Left colon (tissue), 2 donors: ENCODE measurements at places on chromosomes 16 and 17.
A peak's percentile ranks its signal among the peaks of the same experiment; 100 is the strongest.

DNA sequence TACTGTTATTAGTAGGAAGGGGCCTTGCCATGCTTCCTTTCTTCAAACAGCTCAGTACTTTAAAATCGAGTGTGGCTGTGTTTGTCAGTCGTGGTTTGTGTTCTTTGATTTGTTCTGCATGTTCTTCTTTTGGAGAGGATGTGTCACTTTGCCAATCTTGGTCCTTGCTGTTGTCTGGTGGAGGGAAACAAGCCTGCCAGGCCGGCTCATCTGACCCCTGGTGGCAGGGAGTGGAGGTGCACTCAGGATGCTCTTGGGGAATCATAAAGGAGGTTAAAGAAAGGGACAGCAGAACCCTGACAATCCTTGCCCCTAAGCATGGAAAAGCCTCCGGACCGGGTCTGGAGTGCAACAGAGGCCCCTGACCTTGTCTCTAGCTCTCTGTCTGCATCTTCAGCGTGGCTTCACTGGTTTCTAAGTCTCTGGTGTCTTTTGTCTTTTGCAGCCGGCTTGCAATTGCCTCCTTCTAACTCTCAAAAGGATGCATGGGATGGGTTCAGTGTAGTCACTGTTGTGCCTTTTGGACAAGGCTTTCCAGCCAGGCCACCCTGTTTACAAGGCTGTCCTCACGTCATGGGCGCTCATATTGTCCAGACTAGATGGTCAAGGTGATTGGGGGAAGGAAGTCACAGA lies 135.8 kb downstream of the WWOX start:
- peak; percentile 35 for DNase-seq

DNA sequence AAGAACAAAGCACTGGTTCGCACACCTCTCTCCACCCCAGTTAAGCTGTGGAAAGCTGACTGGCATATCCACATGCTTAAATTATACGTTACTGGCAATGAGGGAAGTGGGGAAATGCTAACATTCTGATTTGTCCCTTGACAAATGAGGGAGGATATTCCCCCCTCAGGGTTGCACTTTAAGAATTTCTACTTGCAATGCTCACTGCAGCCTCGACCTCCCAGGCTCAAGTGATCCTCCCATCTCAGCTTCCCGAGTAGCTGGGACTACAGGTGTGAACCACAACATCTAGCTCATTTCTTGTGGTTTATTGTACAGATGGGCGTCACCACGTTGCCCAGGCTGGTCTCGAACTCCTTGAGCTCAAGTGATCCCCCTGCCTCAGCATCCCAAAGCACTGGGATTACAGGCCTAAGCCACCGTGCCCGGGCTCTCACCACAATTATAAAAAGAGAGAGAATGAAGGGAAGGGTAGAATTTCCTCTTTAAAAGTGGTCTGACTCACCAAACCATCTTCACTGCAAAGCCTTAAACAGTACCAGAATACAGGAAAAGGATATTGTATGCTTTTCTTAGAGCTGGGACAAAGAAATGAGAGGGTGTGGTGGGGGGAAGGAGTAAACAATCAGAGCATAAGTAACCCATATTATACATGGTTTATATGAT lies 38.9 kb downstream of the KANSL1 start:
- no peak for DNase-seq

GRCh38 chr16:13873835-13874438 lies 46.0 kb upstream of the ERCC4 start:
- no peak for DNase-seq

DNA sequence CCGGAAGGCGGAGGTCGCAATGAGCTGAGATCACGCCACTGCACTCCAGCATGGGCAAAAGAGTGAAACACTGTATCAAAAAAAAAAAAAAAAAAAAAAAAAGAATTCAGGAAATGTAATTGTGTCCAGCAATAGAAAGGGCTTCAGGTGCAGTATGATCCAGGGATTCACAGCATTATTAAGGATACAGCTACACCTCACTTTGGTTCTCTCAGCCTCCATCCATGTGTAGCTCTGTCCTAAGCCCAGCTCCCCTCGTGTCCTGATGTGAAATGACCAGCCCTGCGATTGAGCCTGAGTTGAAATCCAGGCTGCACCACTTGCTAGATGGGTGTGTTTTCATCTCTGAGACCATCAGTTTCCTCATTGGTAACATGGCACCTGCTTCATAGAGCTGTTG lies 3.0 kb downstream of the SLC5A10 start:
- no peak for DNase-seq

DNA sequence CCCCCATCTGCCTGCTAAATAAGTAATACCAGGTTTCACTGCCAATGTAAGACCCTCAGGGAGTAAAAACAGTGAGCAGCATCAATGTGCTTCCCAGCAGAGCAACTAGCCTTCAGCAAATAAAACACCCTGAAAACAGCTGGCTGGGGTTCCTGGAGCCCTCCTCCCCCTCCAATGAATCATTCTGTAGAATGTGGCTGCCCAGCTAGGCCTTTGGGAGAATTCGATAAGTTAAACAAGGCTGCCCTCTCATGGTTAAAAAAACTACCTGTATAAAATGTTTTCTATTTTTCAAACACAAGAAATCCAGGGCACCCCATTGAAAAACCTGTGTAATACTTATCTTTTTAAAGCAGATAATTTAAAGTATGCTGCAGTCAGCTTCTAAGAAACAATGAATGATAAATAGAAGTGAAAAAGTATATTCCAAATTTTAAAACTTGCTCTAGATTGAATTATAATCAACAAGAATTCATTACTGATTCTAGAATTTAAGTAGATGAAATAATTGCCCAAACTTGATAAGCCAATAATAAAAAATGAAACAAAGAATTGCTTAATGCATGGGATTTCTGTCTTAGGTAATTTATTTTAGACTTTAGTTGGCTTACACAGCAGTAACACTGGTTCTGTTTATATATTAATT lies 9.4 kb upstream of the TOM1L1 start:
- no peak for DNase-seq

- DNase-seq = peak; percentile 58
These were observed 10.3 kb downstream of the HIC1 start for GRCh38 chr17:2064980-2065785.

GRCh38 chr17:13035420-13035819 lies 17.6 kb upstream of the ELAC2 start:
- no peak for DNase-seq

GRCh38 chr16:84844559-84845495 lies 25.0 kb downstream of the CRISPLD2 start:
- no peak for DNase-seq

- DNase-seq = no peak
These were observed 17.4 kb upstream of the ERN1 start for GRCh38 chr17:64147110-64148016.

DNA sequence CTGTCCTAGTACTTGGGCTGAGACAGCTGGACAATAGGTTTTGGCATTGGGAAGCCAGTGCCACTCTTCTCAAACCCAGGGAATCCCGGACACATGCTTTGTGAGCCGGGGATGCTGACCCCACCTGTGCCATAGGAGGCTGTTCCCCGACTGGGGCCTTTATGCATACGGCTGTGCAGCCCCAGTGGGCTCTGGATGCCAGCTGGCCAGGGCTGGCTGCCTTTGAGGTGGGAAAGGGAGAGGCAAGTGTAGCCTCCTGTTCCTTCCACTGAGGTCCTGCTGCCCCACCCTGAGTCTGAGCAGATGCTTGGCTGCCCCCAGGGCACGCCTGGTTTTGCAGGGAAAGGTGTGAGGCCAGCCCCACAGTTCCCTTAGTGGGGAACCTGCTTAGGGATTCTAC lies 105.7 kb downstream of the CCDC182 start:
- no peak for DNase-seq

GRCh38 chr16:70696952-70697593 lies 11.2 kb upstream of the MTSS2 start:
- DNase-seq = no peak

GRCh38 chr17:1712271-1712670 lies 2.1 kb upstream of the TLCD2 start:
- no peak for DNase-seq

GRCh38 chr17:69706127-69706526 lies 291.6 kb downstream of the MAP2K6 start:
- no peak for DNase-seq

DNA sequence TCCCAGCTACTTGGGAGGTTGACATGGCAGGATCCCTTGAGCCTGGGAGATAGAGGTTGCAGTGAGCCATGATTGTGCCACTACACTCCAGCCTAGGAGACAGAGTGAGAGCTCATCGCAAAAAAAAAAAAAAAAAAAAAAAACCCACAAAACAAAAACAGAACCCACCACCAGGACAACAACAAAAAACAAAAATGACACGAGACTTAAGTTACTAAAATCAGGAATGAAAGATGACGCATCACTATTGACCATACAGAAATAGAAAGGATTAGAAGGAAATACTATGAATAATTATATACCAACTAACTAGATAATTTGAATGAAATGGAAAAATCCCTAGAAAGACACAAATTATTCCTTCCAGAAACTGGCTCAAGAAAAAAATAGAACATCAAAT lies 432.4 kb upstream of the PMFBP1 start:
- DNase-seq = no peak

DNA sequence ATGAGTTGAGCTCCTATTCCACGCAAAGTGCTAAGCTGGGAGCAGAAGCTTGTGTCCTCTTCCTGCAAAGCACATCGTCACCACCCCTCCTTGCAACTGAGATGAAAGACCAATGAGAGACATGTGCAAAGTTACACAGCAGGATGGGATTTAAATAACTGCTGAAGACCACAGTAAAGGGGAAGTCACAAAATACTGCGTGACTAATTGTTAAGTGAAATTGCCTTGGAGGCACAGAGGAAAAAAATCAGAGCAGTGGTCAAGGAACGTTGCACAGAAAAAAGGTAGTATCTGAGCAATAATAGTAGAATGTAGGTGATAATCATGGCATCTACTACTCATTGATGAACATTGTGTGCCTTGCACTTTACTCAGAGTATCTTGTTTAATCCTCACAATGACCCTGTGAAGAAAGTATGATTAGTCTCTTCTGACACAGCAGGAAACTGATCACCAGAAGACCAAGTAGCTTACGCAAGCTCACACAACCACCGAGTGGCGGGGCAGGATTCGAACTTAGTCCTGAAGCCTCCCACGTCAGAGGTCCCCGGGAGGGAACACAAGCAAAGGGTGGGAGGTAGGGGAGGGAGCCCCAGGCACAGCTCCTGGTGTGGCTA lies 15.4 kb upstream of the MYO18A start:
- DNase-seq = no peak

GRCh38 chr16:77873066-77873465 lies 84.7 kb downstream of the VAT1L start:
- no peak for DNase-seq

GRCh38 chr17:36072431-36073121 lies 8.5 kb downstream of the CCL18 start:
- peak; percentile 68 for DNase-seq

- DNase-seq = no peak
These were observed 1.1 kb downstream of the SLC12A4 start for GRCh38 chr16:67967183-67967957.

- no peak for DNase-seq
These were observed 140.9 kb downstream of the CCT6B start for GRCh38 chr17:34820248-34820801.

DNA sequence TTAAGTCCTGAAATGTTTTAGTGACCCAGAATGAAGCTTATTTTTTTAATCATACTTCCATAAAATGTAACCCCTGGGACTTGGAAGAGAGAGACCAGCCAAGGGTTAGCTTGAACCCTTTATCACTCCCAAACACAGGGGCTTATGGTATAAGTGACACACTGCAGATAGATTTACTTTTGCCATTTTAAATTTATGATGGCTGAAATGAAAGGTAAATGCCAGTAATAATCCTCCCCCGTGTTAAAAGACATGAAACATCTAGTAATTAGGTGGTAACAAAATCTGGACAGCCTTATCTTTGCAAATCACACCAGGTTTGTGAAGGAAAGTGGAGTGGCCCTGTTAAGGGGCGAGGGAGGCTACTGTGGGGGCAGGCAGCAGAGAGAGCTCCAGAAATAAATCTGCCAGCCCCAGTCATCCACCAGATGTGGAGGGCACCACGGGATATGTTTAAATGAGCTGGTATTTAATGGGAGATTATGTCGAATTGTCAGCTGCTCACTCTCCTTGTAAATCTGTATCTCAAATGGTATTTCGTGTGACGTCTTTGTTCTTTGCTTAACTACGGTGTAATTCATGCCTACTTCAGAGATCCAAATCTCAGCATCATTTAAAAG lies 326.5 kb downstream of the WWOX start:
- no peak for DNase-seq

GRCh38 chr17:15663691-15664090 lies 20.4 kb downstream of the TRIM16 start:
- no peak for DNase-seq

GRCh38 chr17:72287586-72287985 lies 166.8 kb downstream of the SOX9 start:
- DNase-seq = no peak

GRCh38 chr16:12330946-12331345 lies 354.4 kb downstream of the SNX29 start:
- DNase-seq = no peak

DNA sequence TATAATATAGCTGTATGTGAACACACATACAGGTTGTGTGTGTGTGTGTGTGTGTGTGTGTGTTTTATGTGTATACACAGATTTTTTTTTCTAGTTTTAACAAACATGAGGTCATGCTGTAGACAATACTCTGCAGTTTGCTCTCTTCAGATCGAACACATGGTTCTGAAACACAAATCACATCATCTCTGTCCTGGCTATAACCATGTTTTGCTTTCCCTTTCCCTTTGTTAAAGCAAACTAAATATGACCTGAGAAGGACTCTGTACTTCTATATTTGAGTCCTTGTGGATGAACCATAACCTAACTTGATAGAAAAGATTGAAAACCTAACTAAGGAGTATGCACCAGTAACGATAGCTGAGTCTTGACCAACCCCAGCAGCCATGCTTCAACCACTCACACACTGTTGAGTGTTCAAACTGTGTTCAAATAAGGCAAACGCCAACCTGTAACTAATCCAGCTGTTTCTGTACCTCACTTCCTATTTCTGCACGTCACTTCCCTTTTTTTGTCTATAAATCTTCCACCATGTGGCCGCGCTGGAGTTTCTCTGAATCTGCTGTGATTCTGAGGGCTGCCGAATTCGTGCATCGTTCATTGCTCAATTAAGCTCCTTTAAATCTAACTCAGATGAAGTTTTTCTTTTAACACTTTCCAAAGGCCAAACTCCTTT lies 303.8 kb downstream of the HS3ST3B1 start:
- no peak for DNase-seq

GRCh38 chr16:85461814-85462713 lies 151.1 kb upstream of the GSE1 start:
- no peak for DNase-seq

DNA sequence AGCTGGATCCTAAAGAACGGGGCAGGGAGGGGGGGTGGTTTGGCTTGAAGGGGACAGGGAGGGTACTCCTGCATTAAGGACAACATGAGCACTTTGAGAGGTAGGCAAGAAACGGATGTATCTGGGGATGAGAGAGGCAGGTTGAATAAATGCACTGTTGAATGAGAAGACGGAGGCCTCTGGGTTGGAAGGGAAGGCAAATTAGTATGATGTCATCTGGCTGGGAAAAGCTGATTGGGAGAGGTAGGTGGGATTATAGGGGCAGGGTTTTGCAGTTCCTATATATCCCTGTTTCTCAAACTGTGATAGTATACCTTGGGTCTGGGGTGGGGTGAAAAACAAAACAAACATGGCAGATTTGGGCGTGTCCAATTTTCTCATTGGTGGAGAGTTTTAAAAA lies 44.3 kb downstream of the PRKAR1A start:
- DNase-seq = no peak

GRCh38 chr17:55342800-55343585 lies 78.2 kb downstream of the HLF start:
- no peak for DNase-seq

- peak; percentile 52 for DNase-seq
These were observed 17.3 kb upstream of the HEXD start for GRCh38 chr17:82400830-82401229.
